Lower leg skin (tissue), 4 donors: ENCODE measurements at places on chromosomes 1 and 21.

DNA sequence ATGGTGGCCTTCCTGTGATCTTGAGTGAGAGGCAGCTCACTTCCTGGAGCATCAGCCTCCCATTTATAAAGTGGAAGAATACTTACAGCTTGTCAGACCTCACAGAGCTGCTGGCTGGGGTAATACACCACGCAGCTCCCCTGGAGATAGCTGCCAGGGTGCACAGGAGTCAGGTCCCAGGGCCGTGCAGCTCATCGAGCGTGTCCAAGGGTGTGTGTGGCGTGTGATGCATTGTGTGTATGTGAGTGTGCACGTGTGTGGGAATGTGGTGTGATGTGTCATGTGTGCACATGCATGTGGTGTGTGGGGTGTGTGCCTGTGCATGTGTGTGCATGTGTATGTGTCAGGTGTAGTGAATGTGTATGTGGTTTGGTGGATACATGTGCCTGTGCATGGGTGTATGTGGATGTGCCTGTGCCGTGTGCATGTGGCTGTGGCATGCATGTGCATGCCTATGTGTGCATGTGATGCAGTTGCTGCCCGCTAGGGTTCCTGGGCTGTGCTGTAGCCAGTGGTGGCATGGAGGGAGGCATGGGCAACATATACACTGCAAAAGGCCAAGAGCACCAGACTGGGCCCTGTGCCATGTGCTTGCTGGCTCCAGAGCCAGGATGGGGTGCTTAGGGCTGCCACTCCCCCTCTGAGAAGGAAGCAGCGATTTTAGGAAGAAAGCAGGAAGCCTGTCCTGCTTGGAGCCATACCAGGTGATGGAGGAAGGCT, 24.6 kb downstream of the WNT3A start:
- DNase-seq: peak; percentile 57

DNA sequence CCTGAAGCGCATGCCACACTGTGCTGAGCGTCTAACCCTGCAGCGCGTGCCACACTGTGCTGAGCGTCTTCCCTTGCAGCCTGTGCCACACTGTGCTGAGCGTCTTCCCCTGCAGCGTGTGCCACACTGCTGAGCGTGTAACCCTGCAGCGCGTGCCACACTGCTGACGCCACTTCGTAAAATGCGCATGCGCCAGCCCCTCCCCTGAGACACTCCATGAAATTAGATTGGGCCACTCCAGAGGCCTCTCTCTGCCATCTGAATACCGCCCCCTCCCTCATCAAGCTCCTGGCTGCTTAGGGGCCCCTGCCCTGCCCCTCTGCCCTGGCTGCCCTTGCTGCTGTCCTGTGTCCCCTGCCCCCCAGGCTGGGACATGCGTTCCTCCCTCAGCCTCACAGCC, 84.8 kb downstream of the POFUT2 start:
- no peak for DNase-seq

DNA sequence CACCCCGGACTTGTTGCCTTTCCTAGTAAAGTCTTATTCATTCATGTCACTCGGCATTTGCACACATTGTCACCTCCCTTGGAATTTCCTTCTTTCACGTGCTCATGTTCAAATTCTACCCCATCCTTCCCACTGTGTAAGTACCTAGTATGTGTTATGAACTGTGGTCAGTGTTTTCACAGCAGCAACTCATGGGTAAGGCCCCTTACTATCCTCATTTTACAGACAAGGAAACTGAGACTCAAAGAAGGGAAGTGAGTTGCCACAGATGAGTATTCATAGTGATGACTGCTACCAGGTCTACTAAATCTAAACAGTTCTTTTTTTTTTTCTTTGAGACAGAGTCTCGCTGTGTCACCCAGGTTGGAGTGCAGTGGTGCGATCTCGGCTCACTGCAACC, 10.5 kb downstream of the CITED4 start:
- no peak for DNase-seq

DNA sequence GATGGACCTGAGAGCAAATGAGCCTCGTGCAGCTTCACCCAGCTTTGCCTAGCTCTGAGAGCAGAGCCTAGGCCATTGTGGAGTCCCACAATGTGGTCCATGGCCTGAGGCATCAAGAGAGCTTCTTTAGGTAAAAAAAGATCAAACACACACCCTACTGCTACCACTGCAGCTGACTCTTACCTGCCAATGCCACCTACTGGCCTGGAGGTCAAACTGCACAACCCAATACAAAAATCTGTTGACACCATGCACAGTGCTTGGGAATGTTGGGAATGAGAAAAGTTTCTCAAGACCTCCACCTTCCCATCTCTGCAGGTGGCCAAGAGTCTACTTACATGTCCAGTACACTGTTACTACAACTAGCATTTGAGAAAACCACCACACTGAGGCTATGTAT, 60.6 kb downstream of the UCHL5 start:
- no peak for DNase-seq

DNA sequence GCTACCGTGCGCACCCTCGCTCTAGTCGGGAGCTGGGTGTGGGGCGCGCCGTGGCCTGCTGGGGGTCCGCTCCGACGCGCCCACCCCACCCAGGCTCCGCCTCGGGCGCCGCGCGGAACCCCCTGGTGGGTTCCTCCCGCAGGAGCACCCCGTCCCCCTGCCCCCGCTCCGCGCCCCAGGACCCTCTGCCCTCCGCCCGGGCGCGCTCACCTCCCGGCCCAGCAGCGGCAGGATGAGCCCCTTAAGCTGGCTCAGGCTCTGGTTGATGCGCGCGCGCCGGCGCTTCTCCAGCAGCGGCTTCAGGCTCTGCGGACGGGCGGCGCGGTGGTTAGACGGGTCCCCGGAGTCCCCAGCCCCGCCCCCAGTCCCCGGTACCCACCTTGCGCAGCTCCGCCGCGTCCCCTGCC, 319 bp downstream of the HES2 start:
- DNase-seq: no peak

DNA sequence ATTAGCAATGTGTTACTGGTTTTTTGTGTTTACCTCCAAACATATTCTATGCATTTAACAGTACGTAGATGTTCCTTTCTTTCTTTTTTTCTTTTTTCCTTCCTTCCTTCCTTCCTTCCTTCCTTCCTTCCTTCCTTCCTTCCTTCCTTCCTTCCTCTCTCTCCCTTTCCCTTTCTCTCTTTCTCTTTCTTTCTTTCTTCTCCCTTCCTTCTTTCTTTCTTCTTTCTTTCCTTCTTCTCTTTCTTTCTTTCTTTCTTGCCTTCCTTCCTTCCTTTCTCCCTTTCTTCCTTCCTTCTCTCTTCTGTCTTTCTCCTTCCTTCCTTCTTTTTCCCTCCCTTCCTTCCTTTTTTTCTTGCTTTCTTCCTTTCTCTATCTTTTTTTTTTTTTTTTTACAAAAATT, 46.2 kb upstream of the GNG12 start:
- no peak for DNase-seq

DNA sequence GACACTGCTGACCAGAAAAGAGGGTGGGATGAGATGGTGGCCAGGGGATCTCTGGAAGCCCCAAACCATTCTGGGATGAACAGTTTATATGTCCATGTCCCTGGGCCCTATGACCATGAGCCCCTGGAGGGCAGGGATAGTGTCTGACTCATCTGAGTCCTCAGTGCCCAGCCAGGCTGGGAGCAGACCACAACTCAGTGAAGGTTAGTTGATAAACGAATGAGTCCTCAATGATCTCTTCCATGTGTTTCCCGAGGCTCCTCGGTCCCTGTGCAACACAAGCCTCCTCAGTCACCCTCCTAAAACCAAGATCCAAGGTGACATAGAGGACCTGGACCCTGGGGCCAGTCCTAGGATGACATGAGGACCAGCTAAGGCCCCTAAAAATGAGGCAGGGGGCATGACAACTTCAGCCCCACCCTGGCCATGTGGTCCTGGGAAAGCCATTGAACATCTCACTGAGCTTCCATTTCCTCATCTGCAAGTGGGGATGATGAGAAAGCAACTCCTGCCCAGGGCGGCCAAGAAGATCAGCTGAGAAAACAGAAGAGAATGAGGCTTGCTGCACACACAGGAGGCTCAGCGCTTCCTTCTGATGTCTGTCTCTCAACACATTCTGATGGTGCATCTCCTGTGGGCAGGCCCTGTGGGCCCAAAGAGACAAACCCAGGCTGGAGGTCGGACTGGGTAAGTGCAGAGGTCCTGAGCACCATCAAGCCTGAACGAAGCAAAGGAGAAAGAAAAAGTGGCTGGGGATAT, 86.3 kb downstream of the GLIS1 start:
- DNase-seq: no peak

- no peak for DNase-seq
Measured at GRCh38 chr1:40017951-40018575, 22.5 kb upstream of the CAP1 start.

- DNase-seq: peak; percentile 93
Measured at GRCh38 chr21:43361493-43362296, 65.2 kb downstream of the SIK1 start.

- DNase-seq: no peak
Measured at GRCh38 chr1:30686236-30686935, 37.0 kb downstream of the MATN1 start.

GRCh38 chr1:219988387-219988786, 57.9 kb downstream of the EPRS1 start:
- no peak for DNase-seq

DNA sequence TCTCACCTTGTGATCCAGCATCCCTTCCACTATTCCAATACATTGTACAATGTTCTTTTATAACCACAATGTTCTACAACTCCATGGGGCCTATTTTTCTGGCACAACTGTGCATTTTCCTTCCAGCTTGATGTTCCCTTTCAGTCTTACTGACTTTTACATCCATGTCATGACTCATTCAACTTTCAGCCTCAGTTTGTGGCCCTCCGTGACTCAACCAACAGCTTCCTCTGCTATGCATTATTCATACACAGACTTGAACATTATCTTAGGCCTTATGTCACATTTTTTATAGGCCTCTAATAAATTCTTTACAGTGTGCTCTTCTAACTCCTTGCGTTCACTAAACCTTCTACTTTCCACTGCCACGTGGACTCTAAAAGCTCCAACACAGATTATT, 119.4 kb upstream of the PRMT6 start:
- DNase-seq: no peak

- no peak for DNase-seq
Measured at GRCh38 chr1:220224033-220224432, 48.2 kb downstream of the RAB3GAP2 start.

DNA sequence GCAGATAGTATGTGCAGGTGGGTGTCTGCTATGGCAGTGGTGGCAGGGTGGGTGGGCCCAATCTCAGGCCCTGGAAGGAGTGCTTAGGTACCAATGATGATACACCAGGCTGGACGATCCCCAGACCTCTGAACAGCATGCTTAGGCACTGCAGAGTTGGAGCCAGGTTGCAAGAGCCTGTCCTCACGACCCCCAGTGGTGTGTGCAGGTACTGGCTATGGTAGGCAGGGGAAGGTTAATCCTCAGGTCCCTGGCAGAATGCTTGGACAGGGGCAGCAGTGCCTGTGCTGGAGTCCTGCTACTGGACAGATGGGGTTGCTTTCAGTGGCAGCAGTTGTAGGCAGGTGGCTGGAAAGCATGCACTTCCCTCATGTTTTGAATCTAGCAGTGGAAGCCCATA, 100.5 kb upstream of the NEK7 start:
- no peak for DNase-seq

GRCh38 chr1:102879439-102879993, 228.8 kb downstream of the COL11A1 start:
- DNase-seq: no peak

GRCh38 chr1:58936973-58937372, 153.1 kb upstream of the JUN start:
- no peak for DNase-seq

- DNase-seq: no peak
Measured at GRCh38 chr1:111570781-111571181, 48.8 kb upstream of the RAP1A start.

- DNase-seq: peak; percentile 82
Measured at GRCh38 chr1:41639332-41639936, 155.0 kb upstream of the EDN2 start.

GRCh38 chr1:221565711-221566110, 176.2 kb downstream of the DUSP10 start:
- no peak for DNase-seq

DNA sequence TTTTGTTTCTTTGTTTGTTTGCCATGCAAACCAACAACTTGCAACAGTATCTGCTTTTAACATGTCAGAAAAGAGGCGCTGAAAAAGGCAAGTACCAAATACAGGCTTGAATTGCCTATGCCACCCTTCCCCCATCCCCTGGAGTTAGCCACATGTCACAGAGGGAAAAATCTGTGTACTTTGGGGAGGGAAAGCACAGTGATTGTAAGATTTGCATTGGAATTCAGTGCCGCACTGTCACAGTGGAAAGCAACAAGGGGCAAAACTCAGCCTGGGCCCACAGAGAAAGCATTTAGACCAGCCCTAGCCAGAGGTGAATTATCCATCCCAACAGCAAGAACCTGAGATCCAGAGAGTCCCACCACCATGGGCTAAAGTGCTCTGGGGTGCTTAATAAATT, 52.4 kb upstream of the ACADM start:
- no peak for DNase-seq

DNA sequence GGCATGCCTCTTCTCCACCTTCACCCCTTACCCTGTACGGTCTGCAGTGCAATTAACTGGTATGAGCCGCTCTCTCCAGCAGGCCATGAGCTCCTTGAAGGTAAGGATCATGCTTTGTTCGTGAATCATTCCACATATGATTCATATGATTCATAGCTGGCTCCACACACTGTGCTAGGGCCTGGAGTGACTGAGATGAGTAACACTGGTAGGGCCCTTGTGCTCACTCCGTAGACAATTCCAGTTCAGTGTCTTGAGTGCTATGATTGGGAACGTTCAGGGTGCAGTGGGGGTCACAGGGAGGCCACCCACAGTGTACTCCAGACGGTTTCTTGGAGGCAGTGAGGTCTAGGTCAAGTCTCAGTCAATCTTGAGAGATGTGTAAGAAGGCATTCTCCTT, 239.8 kb downstream of the LMX1A start:
- no peak for DNase-seq

DNA sequence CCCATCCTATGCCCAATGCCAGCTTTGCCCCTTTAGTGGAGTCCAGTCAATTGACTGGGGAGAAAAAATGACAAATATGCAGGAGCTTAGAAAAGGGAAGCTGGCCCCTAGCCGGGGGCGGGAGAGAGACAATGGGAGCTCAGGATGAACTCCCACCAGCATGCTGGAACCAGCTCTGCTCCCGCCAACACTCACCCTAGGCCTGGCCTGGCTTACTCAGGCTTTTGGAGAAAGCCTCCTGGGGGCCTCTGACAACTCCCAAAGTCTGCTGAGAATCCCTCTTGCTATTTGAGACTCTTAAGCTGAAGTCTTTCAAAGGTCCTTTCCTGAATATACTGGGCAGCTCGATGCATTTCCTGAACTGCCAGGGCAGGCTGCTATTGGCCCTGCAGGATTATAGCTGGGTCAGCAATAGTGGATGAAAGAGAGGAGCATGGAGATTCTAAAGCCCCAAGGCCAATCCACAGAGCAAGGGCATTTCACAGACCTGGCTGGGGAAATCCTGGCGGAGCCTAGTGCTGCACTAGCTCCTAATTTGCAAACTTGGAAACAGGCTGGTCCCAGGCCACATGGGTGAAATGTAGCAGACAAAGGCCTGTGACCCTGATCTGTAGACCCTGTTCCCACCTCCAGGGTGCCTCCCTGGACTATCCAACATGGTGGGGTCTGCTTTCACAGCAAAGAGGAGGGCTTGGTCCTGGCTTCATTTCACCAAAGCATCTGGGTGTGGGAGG, 35.7 kb upstream of the CLSTN1 start:
- no peak for DNase-seq
